ENCODE measurements at places on chromosomes 3 and 15. TPM values are rescaled to one million over a fixed set of nuclear protein-coding genes. Genes with fewer than 3 reads are reported as not detected.
A peak's percentile ranks its signal among the peaks of the same experiment; 100 is the strongest.

- H3K27ac ChIP-seq: no peak overlapping the region
- H3K27me3 ChIP-seq: no peaks in the 10 kb centered on the region
- no peak for DNase-seq
- H3K36me3 ChIP-seq: peaks cover 59% of the 10 kb centered on the region
Observed at GRCh38 chr15:78007964-78008886, 69.3 kb downstream of the TBC1D2B start.

DNA sequence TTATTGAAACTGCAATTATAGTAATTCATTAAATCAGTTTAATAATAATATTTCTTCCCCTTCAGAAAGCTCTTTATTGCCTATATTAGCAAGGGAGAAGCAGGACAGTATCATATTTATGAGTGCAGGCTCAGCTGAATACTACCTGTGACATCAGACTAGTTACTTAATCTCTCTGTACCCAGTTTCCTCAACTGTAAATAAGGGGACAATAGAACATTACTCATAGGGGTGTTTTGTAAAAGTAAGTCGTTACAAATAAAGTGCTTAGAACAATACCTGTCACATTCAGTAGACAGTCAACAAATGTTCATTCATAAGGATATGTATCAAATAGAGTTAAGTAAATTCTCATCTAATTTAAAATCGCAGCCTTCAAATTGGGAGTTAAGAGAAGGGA, 12.1 kb upstream of the VPS39 start:
- H3K36me3 ChIP-seq: peaks cover 64% of the 10 kb centered on the region
- H3K4me3 ChIP-seq: no peak overlapping the region
- H3K27me3 ChIP-seq: no peaks in the 10 kb centered on the region
- H3K27ac ChIP-seq: no peak overlapping the region
- no peaks in the 10 kb centered on the region for H3K4me1 ChIP-seq
- DNase-seq: no peak

DNA sequence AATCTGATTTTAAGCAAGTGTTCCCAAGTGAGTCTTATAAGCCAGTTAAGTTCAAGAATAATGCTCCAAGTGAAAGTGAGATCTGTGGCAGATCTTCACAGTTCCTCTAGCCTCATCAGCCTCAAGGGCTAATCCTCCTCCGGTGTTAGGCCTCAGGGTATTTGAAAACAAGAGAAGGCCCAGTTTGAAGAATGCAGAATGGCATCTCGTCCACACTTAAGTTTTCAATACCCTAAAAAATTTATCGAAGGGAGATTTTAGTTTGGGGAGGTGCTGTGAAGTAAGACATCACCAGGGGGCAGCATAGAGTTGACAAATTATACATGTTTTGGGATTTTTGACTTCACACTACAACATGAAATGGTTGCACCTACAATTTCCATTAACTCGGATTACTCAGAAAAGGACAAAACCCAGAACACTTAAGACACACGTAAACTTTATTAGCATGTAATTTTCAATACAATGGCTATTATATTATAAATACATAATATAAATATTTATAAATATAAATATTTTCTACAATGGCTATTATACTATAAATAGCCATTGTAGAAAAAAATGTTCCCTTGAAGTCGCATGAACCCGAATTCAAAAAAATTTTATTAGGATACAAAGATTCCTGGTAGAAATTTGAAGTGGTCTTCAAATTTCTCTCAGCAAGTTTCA, 2.3 kb upstream of the TMEM266 start:
- DNase-seq: no peak
- peaks cover 19% of the 10 kb centered on the region for H3K4me1 ChIP-seq
- no peak overlapping the region for H3K27ac ChIP-seq
- H3K4me3 ChIP-seq: no peak overlapping the region

DNA sequence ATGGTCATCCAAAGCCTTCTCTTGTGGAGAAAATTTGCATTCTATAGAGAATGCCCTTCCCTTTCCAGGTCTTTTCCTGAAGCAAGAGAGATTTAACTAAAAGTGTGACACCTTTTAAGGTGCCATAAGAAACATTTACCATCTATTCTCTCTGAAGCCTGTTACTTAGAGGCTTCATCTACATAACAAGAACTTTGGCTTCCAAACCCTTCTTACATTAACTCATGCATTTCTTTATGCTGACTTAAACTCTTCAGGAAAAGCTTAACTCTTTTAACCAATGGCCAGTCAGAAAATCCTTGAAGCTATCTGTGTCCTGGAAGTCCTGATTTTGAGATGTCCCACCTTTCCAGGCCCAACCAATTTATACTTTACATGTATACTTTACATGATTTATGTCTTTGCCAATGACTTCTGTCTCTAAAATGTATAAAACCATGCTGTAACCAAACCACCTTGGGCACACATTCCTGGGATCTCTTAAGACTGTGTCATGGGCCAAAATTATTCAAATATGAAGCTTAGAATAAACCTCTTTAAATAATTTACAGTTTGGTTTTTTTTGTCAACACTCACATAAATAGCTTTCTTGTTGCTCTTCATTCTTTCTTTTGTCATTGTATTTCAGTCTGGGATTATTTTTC, 472.6 kb upstream of the NECTIN3 start:
- H3K27ac ChIP-seq: no peak overlapping the region
- no peak overlapping the region for H3K4me3 ChIP-seq
- no peaks in the 10 kb centered on the region for H3K27me3 ChIP-seq
- H3K36me3 ChIP-seq: no peaks in the 10 kb centered on the region
- no peaks in the 10 kb centered on the region for H3K4me1 ChIP-seq
- no peak for DNase-seq

DNA sequence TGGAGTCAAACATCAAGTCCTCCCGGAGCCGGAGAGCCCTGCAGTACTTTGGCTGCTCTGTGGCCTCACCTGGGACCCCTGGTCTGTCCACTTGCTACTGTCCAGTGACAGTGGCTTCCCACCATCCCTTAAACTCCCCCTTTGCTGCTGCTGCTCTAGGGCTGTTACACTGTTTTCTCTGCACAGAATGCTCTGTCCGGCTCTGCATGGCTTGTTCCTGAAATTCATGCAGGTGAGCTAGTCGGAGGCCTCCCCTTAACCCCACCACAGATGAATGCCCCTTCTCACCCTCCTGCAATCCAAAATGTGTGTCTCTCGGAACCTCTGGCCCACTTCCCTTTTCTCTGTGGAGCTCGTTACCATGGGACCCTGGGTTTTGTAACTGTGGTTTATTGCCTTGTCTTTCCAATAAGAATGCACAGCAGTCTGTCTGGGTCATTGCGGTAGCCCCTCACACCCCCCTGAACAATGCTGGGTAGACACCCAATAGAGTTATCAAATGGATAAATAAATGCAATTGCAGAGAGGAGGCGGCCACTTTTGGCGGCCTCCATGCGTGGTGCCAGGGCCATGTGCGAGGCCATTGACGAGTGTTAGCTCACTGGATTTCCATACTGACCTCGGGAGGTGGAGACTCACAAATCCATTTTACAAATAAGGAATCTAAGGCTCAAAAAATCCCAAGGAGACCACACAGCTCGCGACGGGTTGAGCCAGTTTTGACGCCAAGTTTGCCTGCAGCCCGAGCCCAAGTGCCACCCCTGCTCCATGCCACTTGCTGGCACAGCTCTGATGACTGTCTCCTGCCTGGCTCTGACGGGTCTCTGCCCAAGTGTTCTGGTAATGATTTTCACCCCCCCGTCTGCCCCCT, 48.5 kb downstream of the RGMA start:
- H3K4me1 ChIP-seq: peaks cover 10% of the 10 kb centered on the region
- no peaks in the 10 kb centered on the region for H3K36me3 ChIP-seq
- no peak overlapping the region for H3K27ac ChIP-seq

- DNase-seq: no peak
- no peaks in the 10 kb centered on the region for H3K4me1 ChIP-seq
- H3K4me3 ChIP-seq: no peak overlapping the region
- H3K27me3 ChIP-seq: no peaks in the 10 kb centered on the region
Observed at GRCh38 chr3:119570229-119570628, 9.1 kb upstream of the ADPRH start.

- H3K27ac ChIP-seq: no peak overlapping the region
- H3K4me3 ChIP-seq: no peak overlapping the region
- H3K36me3 ChIP-seq: no peaks in the 10 kb centered on the region
- no peaks in the 10 kb centered on the region for H3K27me3 ChIP-seq
- H3K4me1 ChIP-seq: no peaks in the 10 kb centered on the region
Observed at GRCh38 chr3:123660141-123660675, 75.4 kb upstream of the HACD2 start.

GRCh38 chr3:53190659-53191058, 29.6 kb downstream of the PRKCD start:
- DNase-seq: no peak
- peaks cover 18% of the 10 kb centered on the region for H3K4me1 ChIP-seq
- no peaks in the 10 kb centered on the region for H3K27me3 ChIP-seq
- peaks cover 61% of the 10 kb centered on the region for H3K36me3 ChIP-seq

GRCh38 chr3:45841420-45841756, 531 bp downstream of the LZTFL1 start:
- peak overlapping the region; percentile 77 for H3K4me3 ChIP-seq
- peaks cover 15% of the 10 kb centered on the region for H3K4me1 ChIP-seq
- H3K27me3 ChIP-seq: no peaks in the 10 kb centered on the region
- no peaks in the 10 kb centered on the region for H3K36me3 ChIP-seq
- peak overlapping the region; percentile 81 for H3K27ac ChIP-seq
- DNase-seq: no peak

DNA sequence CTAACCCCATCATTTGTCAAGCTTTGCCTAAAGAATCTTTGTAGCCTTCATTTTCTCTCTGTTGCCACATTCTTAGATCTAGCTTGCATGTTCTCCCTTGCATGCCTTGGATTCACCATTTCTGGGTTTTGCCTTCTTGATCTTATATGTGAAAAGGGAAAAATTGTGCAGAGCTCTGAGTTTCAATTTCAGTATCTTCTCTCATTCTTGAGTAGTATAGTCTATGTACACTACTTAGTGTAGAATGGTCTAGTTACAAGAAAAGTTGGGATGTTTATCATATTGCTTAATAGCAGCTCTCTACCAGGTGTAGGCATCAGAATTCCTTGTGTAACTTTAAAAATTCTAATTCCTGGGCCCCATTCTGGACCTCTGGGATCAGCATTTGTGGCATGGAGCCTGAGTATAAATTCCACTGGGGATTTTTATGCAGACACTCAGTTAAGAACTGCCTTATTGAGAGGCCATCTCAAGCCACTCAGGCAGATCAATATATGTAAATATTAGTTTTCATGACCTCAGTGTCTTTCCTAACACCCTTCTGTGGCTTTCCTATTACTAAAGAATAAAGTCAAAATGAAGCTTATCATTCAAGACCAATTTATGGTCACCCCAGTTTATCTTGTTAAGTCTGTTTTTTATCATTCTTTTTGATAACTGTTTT, 23.4 kb downstream of the GTF2E1 start:
- H3K4me1 ChIP-seq: no peaks in the 10 kb centered on the region
- peaks cover 4% of the 10 kb centered on the region for H3K36me3 ChIP-seq
- H3K27ac ChIP-seq: no peak overlapping the region
- no peaks in the 10 kb centered on the region for H3K27me3 ChIP-seq
- no peak overlapping the region for H3K4me3 ChIP-seq

DNA sequence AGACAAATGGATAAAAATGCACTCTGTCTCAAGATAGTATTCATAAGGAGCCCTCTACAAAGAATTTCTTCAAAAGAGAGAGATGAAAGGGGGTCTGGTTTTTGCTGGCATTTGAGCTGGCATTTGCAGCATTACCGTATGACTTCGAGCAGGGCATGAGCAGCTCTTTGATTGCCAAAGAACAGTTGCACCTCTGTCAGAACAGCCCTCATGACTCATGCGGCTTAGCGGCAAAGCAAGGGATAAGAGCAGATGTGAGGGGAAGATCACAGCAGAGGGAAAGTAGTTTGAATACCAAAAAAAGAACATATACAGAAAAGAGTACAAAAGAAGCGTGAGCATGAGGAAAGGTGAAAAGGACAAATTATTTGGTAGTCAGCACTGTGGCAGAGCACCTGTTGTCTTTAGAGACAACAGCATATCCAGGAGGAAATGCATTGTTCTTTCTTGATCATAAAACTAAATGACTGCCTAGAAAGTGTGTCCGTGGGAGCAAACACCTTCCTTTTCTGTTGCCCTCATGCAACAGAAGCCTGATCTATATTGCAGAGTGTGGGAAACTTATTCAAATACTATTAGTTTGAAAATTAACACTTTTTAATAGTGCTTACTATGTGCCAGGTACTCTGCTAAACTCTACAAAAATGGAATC, 80.5 kb upstream of the SLC24A5 start:
- no peaks in the 10 kb centered on the region for H3K36me3 ChIP-seq
- H3K4me1 ChIP-seq: no peaks in the 10 kb centered on the region
- no peak overlapping the region for H3K27ac ChIP-seq
- H3K4me3 ChIP-seq: no peak overlapping the region

The CPLX3 gene
- 0.16 TPM for total RNA-seq

Measured in natural killer cell (primary cell).